ENCODE measurements at places on chromosomes 3 and 15. TPM values are rescaled to one million over a fixed set of nuclear protein-coding genes. Genes with fewer than 3 reads are reported as not detected.

DNA sequence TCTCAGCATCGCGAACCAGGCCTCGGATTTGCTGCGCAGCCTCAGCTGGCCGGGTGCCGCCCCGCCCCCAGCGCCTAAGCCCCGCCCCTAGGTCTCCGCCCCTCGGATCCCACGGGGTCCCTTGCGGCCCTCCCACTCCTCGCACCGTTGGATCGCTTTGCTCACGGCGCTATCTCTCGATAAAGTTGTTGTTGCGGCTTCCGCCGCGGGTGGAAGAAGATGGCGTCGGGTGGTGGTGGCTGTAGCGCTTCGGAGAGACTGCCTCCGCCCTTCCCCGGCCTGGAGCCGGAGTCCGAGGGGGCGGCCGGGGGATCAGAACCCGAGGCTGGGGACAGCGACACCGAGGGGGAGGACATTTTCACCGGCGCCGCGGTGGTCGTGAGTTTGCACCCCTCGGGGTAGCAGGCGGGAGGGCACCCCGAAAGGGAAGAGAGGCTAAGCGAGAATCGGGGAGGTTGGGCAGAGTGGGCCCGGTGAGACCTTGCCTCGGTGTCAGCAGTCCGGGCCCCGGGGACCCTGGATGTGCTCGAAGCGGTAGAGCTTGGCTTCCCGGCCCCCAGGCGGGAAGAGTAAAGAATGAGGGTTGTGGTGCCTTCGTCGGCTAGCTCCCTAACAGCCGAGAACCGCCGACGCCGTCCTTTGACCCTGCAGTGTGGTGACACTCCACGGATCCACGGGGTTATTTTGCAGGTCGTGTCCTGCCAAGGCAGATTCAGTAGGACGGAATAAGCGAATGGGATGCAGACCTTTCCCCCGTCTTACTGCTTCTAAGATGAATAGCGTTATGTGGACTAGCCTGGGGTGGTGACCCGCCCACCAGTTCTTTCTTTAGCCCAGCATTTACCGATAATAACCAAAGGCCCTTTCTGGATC, at the start of gene SNX1:
TSS of gene SNX1 (plus strand) at position 188 of the 873 bp plus-strand sequence. CDS start at position 220, 32 bp downstream.
- peaks cover 84% of the 10 kb centered on the region for H3K4me1 ChIP-seq
- H3K27ac ChIP-seq, result peak within 1 kb of the TSS; percentile 86

The PLA2G4F gene
- not detected for total RNA-seq

- H3K27ac ChIP-seq, result no peak overlapping the region
- H3K4me3 ChIP-seq, result no peak overlapping the region
- no peaks in the 10 kb centered on the region for H3K27me3 ChIP-seq
- no peaks in the 10 kb centered on the region for H3K36me3 ChIP-seq
- peaks cover 4% of the 10 kb centered on the region for H3K4me1 ChIP-seq
- no peak for DNase-seq
Measured at GRCh38 chr3:177579419-177579818, 382.1 kb upstream of the TBL1XR1 start.

The CFAP92 gene
- 0.19 TPM for total RNA-seq

DNA sequence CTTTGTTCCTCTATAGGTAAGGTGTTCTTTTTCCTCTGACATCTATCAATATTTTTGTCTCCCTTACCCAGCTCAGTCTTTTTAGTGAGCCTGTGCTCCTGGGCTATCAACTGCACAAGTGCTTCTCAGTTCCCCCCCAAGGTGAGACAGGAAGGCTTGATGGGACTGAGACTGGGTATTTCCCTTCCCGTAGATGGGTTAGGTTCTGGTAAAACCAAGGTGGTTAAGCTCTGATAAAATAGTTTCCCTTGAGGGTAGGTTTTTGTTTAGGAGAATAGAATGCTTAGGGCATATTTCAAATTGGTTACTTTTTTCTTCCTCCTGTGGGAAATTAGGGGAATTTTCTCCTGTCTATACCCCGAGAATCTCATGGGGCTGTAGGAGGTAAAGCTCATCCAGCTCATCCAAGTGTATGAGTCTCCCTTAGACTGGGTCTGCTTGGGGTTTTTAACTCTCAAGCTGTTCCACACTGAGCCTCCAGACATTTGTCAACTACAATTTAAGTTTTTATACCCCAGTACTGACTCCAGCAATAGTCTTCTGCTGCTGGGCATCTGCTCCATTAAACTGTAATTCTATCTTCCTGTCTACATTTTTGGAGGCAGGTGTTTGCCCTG, 44.9 kb downstream of the OXSR1 start:
- H3K27me3 ChIP-seq, result no peaks in the 10 kb centered on the region
- H3K4me3 ChIP-seq, result no peak overlapping the region
- H3K4me1 ChIP-seq, result peaks cover 27% of the 10 kb centered on the region
- H3K27ac ChIP-seq, result no peak overlapping the region
- H3K36me3 ChIP-seq, result no peaks in the 10 kb centered on the region
- DNase-seq, result no peak

GRCh38 chr3:184395320-184395660, 15.4 kb downstream of the CHRD start:
- DNase-seq, result no peak
- H3K36me3 ChIP-seq, result no peaks in the 10 kb centered on the region
- H3K27me3 ChIP-seq, result no peaks in the 10 kb centered on the region
- no peak overlapping the region for H3K27ac ChIP-seq

The PRKCD gene
- total RNA-seq, result 11.2 TPM

The SLC9C1 gene
- total RNA-seq, result 0.17 TPM

DNA sequence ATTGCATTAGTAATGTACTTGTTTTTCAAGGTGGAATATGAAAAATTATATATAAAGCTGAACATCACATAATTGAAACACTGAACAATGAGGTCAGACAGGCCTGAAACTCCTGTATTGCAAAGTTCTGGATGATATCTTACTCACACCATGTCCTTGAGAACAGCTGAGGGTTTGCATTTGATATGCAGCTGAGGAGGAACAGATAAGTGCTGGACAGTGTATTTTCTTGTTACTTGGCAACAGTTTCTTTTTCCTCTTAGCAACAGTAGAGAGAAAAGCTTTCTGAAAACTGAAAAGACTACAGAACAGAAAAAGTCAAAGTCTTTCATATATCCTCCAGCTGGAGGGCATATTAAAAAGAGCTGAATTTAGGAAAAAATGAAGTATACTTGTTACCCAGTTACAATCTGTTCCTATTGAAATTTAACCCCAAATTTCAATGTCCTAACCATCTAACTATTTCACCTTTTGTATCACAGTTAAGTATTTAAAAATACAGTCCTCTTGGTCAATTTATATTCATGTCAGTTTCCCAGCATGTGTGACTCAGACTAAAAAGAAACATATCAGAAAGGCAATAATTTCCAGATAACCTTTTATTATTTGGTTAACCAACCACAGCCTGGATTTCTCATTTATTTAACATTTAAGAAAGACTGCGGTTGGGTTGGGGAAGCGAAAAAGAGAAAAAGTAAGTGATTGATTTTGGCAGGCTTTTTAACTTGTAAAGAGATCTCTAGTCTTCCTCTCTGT, 733.0 kb upstream of the DPPA4 start:
- H3K4me3 ChIP-seq, result no peak overlapping the region
- no peaks in the 10 kb centered on the region for H3K36me3 ChIP-seq

The CPLX3 gene
- total RNA-seq, result not detected

- H3K4me1 ChIP-seq, result peaks cover 12% of the 10 kb centered on the region
- no peak overlapping the region for H3K4me3 ChIP-seq
- no peak overlapping the region for H3K27ac ChIP-seq
- H3K27me3 ChIP-seq, result no peaks in the 10 kb centered on the region
- H3K36me3 ChIP-seq, result no peaks in the 10 kb centered on the region
Measured at GRCh38 chr3:153096731-153097131, 65.3 kb upstream of the RAP2B start.

The SLC6A6 gene
- 15.0 TPM for total RNA-seq

DNA sequence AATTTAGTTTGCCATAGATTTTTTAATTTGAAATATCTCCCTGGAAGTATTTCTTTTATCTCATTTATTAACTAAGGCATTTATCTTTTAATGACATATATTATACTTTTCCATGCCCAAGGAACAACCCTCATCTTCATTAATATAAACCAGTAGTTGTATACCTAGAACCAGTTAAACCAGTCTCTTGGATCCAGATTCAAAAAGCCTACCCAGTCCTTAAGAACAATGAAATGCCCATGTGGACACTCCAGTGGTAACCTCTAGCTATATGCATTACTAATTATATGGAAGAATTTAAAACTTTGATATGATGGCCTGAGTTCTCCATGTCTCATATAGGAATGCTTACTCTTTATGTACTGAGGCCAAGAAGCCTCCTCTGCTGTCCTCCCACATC, 4.8 kb downstream of the SIDT1 start:
- peaks cover 41% of the 10 kb centered on the region for H3K27me3 ChIP-seq
- H3K4me3 ChIP-seq, result no peak overlapping the region
- no peaks in the 10 kb centered on the region for H3K36me3 ChIP-seq
- H3K27ac ChIP-seq, result no peak overlapping the region
- peaks cover 13% of the 10 kb centered on the region for H3K4me1 ChIP-seq

The TIGIT gene
- total RNA-seq, result not detected

- no peaks in the 10 kb centered on the region for H3K27me3 ChIP-seq
- no peaks in the 10 kb centered on the region for H3K4me1 ChIP-seq
- no peak overlapping the region for H3K4me3 ChIP-seq
- no peaks in the 10 kb centered on the region for H3K36me3 ChIP-seq
- no peak overlapping the region for H3K27ac ChIP-seq
- DNase-seq, result no peak
Measured at GRCh38 chr3:175392653-175393052, 533.5 kb downstream of the NAALADL2 start.

The MME gene
- 1.7 TPM for total RNA-seq

- H3K36me3 ChIP-seq, result peaks cover 43% of the 10 kb centered on the region
- H3K27me3 ChIP-seq, result no peaks in the 10 kb centered on the region
- H3K27ac ChIP-seq, result peak overlapping the region; percentile 24
- H3K4me1 ChIP-seq, result peaks cover 21% of the 10 kb centered on the region
Measured at GRCh38 chr3:148998715-148999423, 7.5 kb downstream of the GYG1 start.

- H3K27ac ChIP-seq, result peak overlapping the region; percentile 21
- H3K4me3 ChIP-seq, result no peak overlapping the region
- no peak for DNase-seq
- peaks cover 46% of the 10 kb centered on the region for H3K4me1 ChIP-seq
- no peaks in the 10 kb centered on the region for H3K27me3 ChIP-seq
Measured at GRCh38 chr3:194086388-194087075, 49.4 kb upstream of the HES1 start.

DNA sequence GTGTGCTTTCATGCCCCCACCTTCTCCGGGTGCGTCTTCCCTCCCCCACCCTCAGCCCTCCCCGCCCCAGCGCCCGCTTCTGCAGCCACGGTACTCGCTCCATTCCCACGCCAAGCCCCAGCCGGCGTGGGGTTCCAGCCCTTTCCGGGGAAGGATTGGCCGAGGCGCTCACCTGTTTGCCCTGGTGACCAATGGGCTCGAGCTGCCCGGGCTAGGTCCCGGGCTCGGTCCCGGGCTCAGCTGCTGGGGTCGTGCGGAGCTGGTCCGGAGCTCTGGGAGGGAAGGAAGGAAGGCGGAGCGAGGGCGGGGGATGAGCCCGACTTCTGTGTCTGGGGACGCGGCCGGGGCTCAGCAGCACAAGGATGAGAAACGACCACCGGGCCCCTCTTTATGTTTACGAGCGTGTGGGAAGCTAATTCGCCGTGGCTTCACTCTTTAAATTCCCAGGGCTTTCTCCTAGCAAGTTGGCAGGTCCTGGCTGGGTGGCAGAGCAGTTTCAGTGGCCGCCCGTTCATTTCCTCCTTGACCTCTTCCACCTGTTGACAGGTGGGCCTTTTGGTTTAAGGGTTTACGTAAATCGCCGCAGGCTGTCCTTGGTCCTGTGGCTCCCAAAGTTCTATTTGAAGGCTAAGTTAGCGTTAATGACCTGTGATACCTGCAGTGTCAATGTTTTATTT, at the start of gene IGSF10:
TSS of gene IGSF10 (minus strand) at position 288 of the 677 bp plus-strand sequence. CDS start 2,352 bp downstream, outside the sequence.
- no peak within 1 kb of the TSS for H3K27ac ChIP-seq
- H3K36me3 ChIP-seq, result no peaks in the 10 kb centered on the region
- H3K4me1 ChIP-seq, result peaks cover 5% of the 10 kb centered on the region

The GOLGA8M gene
- total RNA-seq, result 1.7 TPM

The SNAPC5 gene
- total RNA-seq, result 44.9 TPM

The SLC22A13 gene
- not detected for total RNA-seq

- no peaks in the 10 kb centered on the region for H3K27me3 ChIP-seq
- H3K4me3 ChIP-seq, result no peak overlapping the region
- no peak overlapping the region for H3K27ac ChIP-seq
- DNase-seq, result no peak
- no peaks in the 10 kb centered on the region for H3K36me3 ChIP-seq
Measured at GRCh38 chr3:8020047-8020841, 481.4 kb upstream of the LMCD1 start.

The RAD54L2 gene
- total RNA-seq, result 23.1 TPM

Measured in esophagus muscularis mucosa (tissue), 4 donors.